ENCODE measurements at places on chromosomes 5 and 9.

- DNase-seq: no peak
These were observed 3.8 kb downstream of the OLFML2A start for GRCh38 chr9:124780757-124781151.

DNA sequence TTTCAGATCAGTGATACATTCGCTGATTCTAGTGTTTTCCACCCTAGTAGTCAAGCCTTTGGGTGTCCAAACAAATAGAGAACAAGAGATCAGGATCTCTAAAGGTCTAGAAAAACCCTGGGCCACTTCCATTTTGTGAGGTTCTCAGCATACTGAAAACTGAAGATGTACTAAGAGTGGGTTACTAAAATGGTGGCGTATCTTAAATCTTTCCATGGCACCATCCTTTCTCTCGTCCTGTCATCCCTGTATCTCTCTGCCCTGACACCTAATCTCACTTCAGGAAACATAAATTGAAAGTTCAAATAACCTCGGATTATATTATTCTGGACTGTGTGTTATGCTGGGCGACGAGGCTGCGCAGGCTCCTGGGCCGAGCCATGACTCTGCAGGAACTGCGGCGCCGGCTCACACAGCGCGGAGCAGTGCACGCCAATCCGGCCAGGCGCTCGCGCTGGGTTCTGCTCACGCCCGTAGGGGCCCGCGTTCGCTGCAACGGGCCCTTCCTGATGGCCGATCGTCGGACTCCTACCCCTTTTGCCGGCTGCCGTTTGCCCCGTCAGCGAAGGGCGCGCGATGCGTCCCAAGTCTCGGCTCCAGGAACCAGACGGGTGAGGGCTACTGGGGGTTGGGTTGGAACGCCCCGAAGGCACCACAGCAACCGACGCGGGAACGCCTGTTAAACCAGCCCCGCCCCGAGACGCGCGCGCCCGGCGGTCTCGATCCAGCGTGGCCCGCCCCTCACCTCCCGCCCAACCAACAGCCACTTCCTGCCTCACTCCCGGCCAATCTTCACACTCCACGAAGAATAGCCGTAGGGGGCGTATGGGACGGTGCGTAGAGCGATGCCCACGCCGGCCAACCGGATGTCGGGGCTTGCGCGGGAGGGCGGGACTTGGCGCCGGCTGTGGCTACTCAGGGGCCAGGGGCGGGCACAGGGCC is 503 bp upstream of the CANX start:
- DNase-seq: peak; percentile 100

DNA sequence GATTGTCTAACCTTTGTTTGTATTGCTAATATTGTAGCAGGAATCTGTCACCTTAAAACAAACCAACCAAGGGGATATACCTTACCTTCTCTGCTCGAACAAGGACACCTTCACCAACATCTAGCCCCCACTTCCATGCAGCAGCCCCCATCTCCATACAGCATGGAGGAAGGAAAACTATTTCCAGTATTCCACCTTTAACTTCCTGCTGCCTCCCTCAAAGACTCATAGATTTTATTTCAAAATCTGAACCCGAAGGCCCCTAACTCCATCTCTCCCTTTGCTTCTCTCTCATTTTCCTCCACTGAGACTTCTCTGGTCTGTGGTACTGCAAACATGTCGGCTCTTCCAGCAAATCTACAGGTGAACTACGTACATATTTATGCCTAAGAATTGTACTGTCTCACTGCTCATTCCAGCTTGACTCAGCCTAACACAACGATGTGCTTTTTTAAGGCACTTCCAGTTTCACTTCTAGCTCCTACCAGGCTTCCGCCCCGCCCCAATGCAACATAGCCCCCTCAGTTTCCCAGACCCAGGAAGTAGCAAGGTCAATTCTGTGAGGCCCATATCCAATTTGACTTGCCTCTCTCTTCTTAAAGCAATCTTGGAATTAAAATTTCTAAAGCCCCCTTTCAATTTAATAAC is 70.7 kb upstream of the RNF38 start:
- peak; percentile 23 for DNase-seq

DNA sequence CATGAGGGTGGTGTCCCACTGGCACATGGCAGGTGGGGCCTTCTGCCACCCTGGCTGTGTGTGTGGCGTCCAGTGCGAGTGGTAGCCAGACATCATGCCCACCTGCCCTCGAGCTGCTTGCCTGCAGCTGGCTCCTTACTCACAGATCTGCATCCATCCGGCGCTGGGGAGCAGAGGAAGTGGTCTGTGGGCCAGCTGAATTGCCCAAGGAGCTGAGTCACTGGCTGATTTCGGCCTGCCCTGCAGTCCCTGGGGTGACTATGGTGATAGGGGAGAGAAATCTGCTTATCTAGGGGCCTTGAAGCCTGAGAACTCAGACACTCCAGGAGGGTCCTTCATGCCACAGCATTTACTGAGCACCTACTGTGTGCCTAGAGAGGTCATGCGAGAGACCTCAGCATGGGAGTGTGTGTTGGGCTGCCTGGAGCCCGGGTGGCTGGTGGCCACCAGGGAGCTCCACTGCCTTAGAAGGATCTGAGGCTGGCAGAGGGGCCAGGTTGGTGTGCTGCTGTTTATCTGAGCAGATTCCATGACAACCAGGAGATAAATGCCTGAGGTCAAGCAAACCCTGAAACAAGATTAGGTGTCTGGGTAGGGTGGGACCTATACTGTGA is 57.1 kb downstream of the SLC22A5 start:
- peak; percentile 92 for DNase-seq

GRCh38 chr5:135221696-135222095 is 177.3 kb downstream of the MACROH2A1 start:
- no peak for DNase-seq

DNA sequence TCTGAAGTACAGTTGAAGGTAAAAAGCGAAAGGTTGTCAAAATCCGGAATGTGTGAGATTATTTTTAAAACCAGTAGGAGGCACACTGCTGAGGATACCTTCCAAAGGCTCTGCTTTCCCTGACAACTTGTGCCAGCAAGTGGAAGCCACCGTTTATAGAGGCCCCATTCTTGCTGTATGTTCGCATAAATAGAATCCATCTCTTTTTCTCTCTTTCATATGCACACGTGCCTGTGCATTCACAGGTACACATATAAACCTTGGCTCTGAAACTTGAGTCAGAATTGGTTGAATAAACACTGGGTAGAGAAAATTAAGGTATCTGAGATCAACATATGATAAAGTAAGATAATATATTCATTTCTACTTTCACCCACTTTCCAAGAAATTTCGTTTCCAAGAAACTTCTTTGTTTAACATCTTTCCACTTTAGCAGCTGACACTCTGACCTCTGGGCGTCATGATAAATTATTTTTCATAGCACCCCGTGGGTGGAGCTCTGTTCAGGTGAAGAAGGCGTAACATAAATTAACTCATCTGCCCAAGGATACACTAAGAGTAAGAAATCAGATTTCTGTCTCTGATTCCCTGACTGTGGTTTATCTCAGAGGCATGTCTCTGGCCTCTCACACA is 63.7 kb upstream of the RICTOR start:
- no peak for DNase-seq

- no peak for DNase-seq
These were observed 49.9 kb downstream of the ITGA1 start for GRCh38 chr5:52837591-52838001.

GRCh38 chr9:134661299-134661698 is 19.7 kb downstream of the COL5A1 start:
- no peak for DNase-seq

DNA sequence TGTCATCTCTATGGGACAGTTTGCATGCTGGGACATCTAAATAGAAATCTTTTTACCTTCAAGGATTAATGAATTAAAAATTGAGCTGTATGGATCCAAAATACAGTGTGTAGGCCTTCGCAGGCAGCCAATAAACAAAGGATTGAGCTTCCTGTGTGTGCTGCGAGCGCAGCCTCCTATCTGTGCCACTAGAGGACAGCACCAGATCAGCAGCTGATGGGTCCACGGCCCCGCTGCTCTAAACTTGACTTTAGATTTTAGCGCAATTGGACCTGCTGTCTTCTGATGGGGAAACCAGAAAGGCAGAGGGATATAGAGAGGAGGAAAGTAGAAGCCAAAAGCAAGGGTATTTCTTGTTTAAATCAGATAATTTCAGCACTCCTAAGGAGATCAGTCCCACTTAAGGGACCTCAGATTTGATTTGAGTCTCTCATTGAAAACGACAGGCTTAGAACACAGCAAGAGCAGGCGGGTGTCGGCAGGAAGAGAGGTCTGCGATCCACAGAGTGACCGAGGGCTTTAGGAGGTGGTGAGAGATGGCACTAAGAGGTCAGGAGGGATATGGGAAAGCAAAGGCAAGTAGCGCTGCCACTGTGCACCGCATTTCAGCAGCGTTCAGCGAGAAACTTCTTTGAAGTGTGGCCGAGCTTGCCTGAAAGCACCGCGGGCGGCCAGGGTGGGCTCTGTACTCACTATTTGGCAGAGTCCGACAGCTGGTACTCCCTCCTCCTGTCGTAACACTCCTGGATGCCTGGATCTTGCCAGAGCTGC is 214.3 kb downstream of the GNA14 start:
- DNase-seq: peak; percentile 79

GRCh38 chr9:96027251-96028131 is 152.0 kb downstream of the ERCC6L2 start:
- DNase-seq: no peak

- DNase-seq: no peak
These were observed 39.2 kb upstream of the ACO1 start for GRCh38 chr9:32345243-32345642.

DNA sequence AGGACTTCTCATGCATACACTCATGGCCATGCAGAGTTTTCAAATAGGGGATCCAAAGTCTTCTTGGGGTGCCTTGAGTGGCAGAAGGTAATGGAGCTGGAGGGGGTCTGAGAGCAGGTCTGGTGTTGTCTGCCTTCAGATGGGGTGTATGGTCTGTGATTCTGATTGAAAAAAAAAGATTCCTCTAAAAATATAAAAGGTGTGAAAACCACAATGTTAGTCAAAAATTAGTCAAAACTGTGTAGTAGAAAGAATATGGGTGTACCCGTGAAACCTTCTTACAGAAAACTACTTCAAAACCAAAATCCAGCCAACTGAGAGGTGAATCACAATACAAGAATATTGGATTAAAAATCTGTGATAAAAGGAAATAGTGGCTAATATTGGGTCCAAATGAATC is 20.1 kb downstream of the DOCK2 start:
- no peak for DNase-seq

GRCh38 chr9:70902171-70902570 is 219.2 kb downstream of the TRPM3 start:
- DNase-seq: no peak

Data from fibroblast of upper back skin (primary cell).